GM12865 (cell line): ENCODE measurements at places on chromosomes 13 and 19.

- DNase-seq: peak; percentile 33
Measured at GRCh38 chr19:36573895-36574720, 1.0 kb upstream of the ZNF529 start.

DNA sequence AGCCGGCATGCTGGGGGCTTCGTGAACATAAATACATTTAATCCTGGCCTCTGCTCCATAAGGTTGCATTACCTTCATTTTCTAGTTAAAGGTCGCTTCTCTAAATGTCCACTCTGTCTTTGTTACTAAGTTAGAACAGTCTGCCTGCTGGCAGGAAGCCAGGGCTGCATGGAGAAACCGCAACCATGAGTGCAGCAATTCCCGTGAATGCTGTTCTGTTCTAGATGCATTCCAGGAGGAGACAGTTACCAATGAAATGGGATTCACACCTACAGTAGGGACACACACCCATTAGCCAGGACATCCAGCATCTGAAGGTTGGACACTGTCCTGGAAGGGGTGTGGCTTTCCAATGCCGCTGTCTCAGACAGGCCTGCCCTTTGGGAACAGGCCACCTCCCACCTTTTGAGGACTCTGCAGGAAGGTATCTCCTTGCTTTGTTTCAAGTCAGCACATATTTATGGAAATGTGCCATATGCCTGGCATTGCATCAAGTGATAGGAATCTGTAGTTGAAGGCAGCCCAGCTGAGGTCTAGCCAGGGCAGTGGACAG is 129.7 kb downstream of the SLC7A1 start:
- DNase-seq: no peak

GRCh38 chr19:27777242-27777641 is 1435.7 kb downstream of the UQCRFS1 start:
- no peak for DNase-seq

DNA sequence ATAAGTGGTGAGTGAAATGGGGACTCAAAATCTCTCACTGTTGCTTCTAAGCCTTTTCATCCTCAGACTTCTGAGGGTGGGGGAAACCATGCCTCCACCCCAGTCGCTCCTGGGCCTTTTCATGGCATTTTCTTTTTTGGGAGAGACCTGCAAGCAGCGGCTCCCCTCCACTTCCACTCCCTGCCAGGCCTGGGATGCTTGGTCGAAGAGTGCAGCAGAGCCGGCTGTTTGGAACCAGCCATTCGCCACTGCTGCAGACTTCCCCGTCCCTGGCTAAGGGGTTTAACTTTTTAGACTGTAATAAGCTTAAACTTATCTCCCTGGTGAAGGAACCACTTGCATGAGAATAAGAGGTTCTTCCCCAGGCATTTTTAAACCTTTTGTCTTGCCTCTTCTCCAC is 617.2 kb downstream of the PCDH9 start:
- no peak for DNase-seq

DNA sequence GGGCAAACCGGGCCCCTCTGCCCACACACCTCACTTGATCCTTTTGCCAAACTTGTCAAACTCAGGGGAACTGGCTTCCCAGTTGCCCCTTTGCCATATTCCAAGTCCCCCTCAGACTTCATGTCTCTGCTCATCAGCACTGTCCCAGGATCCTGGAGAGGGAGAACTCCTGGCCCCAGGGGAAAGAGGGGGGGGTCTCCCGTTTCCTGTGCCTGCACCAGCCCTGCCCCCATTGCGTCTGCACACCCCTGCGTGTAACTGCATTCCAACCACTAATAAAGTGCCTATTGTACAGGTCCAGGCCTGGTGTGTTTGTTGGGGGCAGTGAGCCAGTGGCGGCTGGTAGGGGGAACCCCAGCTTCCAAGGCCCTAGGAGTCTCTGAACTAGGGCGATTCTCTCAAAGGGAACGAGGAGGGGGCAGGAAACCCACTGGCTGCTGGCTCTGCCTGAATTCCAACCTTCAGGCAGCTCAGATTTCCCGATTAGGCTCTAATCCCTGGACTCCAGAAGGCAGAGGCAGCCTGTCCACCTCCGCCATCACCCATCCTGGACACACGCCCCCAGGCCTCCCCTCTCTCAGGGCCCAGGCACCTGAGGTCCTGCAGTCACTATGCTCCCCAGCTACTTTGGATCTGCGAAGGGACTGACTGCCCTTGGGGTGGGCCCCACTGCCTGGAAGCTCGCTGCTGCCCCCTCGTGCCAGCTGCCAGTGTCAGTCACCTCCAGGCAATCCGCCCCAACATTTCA is 9.7 kb upstream of the ILF3 start:
- peak; percentile 86 for DNase-seq

GRCh38 chr13:60226507-60226906 is 62.8 kb upstream of the DIAPH3 start:
- DNase-seq: peak; percentile 20

GRCh38 chr19:17784201-17785008 is 10.5 kb upstream of the B3GNT3 start:
- DNase-seq: peak; percentile 81

DNA sequence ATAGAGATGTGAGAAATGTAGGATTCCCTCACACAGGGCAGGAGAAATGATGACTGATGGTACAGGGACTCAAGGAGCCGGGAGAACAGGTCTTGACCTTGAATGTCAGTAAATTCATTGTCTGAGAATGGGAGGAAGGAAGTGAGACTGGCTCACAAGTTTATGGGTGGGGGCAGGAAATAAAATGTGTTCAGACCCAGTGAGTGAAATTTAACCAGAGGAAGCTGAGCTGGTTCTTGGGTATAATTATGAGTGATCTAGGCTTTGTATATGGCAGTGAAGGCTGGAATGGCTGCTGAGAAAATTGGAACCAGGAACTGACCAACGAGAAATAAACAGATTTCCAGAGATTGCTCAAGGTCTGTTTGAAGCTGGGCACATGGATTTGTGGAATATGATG is 6.3 kb upstream of the IGSF23 start:
- no peak for DNase-seq

- DNase-seq: no peak
Measured at GRCh38 chr13:33111414-33112110, 95.3 kb downstream of the KL start.

GRCh38 chr13:108662528-108662927 is 33.1 kb downstream of the MYO16 start:
- DNase-seq: no peak

- no peak for DNase-seq
Measured at GRCh38 chr13:29583073-29583785, 12.3 kb downstream of the SLC7A1 start.

DNA sequence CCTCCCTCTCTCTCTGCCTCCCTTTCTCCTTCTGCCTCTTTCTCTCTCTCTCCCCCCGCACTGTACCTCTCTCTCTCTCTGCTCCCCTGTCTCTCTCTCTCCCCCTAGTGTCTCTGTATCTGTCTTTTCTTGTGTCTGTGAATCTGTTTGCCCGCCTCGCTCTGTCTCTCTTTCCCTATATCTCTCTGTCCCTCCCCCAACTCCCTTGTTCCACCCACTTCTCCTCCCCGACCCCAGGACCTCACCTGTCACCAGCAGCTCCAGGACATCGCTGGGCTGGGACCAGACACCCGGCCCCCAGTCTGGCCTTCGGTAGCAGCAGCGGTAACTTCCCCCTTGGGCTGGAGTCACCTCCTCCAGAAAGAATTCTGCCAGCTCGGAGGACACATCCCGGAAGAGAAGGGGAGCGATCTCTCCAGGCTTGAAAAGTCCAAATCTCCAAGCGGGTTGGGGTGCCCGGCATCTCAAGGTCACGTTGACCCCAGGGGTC is 3.9 kb downstream of the OSCAR start:
- DNase-seq: no peak

GRCh38 chr13:101576977-101577376 is 124.5 kb downstream of the ITGBL1 start:
- no peak for DNase-seq

- DNase-seq: peak; percentile 40
Measured at GRCh38 chr13:50685491-50685890, 158.0 kb downstream of the DLEU7 start.

DNA sequence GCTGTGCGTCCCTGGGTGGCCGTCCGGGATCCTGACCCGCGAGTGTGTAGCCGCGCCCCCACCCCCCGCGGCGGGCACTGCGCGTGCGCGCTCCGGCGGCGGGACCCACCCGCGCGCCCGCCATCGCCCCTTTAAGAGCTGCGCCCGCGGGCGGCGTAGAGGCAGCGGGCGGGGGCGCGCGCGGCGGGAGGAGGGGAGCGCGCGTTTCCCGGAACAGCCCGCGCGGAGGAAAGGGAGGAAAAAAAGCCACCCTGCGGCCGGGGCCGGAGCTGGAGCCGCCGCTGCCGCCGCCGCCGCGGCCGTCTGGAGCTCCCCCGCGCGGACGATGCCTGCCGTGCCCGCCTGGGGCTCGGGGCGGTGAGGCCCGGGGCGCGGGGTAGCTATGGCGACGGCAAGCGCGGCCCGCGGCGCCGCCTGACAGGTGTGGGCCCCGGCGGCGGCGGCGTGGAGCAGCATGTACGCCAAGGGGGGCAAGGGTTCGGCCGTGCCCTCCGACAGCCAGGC is at the start of gene SSBP4:
TSS of gene SSBP4 (plus strand) at position 204 of the 504 bp plus-strand sequence. CDS start at position 455, 251 bp downstream.
- DNase-seq: peak; percentile 85

- DNase-seq: no peak
Measured at GRCh38 chr13:36067746-36068381, 63.3 kb downstream of the DCLK1 start.

DNA sequence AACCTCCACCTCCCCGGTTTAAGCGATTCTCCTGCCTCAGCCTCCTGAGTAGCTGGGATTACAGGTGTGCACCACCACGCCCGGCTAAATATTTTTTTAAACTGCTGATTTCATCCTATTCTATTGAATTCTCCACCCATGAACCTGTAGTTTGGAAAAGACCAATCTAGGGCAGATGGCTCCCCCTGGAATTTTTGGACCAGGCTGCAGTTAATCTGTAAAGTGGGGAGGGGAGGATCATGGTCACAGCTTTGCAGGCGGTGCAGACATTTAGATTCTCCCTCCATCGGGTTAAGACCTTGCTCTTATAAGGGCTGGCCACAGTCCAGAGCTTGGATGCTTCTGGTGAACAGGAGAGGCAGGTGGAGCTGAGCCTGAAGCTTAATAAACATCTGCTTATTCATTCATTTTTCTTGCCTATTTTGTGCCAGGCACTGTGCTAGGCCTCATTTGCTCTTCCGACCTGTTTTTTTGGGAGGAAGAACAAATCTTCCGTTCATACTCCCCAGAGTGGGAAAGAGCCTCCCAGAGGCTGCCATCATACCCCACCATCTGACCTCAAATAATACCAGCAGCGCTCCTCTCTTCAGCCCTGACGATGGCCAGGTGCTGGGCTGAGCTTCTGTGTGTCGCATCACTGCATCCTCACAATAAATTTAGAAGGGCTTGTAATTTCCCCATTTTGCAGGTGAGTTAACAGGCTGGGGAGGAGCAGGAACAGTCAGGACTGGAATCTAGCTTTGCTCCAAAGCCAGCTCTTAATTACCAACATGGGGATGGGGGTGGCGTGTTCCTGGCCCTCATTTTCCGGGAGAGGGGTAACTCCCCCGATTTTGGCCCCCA is 902 bp upstream of the CCDC106 start:
- peak; percentile 46 for DNase-seq

- DNase-seq: no peak
Measured at GRCh38 chr19:15307169-15307568, 25.2 kb downstream of the BRD4 start.

DNA sequence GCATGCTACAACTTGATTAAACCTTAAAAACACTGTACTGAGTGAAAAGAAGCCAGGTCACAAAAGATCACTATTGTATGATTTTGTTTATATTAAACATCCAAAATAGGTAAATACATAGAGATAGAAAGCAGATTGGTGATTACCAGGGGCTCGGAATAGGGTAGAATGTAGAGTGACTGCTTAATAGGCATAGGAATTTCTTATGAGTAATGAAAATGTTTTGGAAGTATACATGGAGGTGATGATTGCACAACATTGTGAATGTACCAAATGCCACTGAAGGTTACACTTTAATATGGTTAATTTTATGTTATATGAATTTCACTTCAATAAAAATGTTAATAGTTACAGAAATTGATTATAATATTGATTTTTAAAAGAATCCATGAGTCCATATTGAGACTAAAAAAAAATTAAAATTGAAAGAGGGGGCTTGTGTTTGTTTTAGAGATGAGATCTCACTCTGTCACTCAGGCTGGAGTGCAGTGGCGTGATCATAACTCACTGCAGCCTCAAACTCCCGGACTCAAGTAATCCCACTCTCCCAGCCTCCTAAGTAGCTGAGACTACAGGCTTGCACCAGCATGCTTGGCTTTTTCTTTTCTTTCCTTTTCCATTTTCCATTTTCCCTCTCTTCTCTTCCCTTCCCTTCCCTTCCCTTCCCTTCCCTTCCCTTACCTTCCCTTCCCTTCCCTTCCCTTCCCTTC is 85.1 kb downstream of the FNDC3A start:
- DNase-seq: no peak

- DNase-seq: no peak
Measured at GRCh38 chr13:57837801-57838200, 206.3 kb downstream of the PCDH17 start.

- no peak for DNase-seq
Measured at GRCh38 chr19:44718441-44719261, 19.7 kb downstream of the CEACAM16 start.

GRCh38 chr19:35767288-35768081 is 7.9 kb upstream of the ARHGAP33 start:
- no peak for DNase-seq

GRCh38 chr13:76992548-76993001 is 694 bp downstream of the CLN5 start:
- peak; percentile 43 for DNase-seq

- no peak for DNase-seq
Measured at GRCh38 chr13:99992949-99993351, 11.4 kb downstream of the ZIC2 start.

DNA sequence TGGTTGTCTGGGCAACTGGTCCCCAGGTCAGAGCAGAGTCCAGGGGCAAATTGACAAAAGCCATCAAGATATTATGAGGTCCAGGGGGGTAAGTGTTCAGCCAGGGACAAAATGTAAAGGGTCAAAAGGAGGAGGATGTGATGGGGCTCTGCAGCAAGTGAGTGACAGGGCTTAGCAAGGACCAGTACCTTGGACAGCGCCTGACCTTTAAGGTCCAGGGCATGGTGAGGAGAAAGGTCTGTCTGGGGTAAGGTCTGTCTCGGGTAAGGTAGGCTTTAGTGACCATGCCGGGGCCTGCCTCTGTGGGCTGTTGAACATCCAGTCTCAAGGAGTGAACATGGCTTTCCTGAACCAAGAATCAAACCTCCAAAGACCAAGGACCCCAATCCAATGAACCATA is 6.3 kb upstream of the ZNF358 start:
- no peak for DNase-seq
